ENCODE measurements at places on chromosomes 1 and 21. TPM values are rescaled to one million over a fixed set of nuclear protein-coding genes. Genes with fewer than 3 reads are reported as not detected.

OR2T3 gene
- not detected for total RNA-seq

FAM167B gene
- 4.4 TPM for total RNA-seq

CLEC20A gene
- total RNA-seq = under 0.01 TPM

TEDDM1 gene
- not detected for total RNA-seq

SPATA21 gene
- not detected for total RNA-seq

PATJ gene
- total RNA-seq = 8.8 TPM

SPRR3 gene
- total RNA-seq = not detected

COL8A2 gene
- 15.2 TPM for total RNA-seq

DNA sequence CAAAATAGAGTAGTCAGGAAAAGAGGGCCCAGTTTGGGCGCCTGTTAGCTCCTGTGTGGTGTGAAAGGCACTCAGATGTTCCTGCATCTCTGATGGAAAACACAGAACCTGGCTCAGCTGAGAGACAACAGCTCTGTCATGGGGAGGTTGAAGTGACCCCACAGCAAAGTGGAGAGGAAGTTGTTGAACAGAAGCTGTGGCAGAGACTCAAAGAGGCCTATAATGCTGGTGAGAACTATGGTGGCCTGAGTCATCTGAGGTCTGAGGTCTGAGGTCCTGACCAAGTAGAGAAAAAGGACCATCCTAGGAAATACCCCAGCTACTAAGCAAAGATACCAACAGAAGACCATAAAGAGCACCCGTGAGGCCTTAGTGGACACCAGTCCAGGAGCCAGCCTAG is 45.6 kb upstream of the JAK1 start:
- DNase-seq = no peak
- H3K4me3 ChIP-seq = no peak overlapping the region
- no peaks in the 10 kb centered on the region for H3K4me1 ChIP-seq
- H3K27me3 ChIP-seq = no peaks in the 10 kb centered on the region

DNA sequence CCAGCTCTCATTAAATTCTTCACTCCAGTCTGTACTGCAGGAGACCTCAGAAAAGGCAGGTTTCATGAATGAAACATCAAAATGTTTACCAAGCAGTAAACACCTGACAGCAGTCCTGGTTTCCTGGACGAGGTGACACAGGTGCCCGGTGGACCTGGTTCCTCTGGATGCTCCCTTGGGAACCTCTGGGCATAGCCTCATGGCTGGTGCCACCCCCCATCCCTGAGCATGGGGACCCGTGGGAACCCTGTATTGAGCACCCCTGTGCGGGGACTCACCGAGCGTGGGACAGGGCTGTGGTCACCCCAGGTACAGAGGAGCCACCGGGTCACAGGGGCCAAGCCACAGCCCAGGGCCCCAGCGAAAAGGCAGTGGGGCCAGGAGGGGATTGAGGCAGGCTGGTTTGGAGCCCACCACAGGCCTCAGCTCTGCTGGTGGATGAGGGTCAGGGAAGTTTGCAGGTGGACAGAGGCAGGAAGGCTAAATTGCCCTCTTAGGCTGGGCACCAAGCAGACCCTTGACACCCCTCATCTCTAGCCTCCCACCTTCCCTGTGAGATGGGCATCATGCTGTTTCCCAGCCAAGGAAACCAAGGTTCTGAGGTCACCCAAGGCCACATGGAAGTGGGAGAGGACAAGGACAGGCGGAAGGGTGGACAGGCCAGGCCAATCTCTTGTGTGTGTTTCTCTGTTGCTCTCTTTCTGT is 158.4 kb downstream of the PTPRU start:
- DNase-seq = no peak
- H3K4me3 ChIP-seq = no peak overlapping the region
- no peaks in the 10 kb centered on the region for H3K27me3 ChIP-seq
- peaks cover 5% of the 10 kb centered on the region for H3K4me1 ChIP-seq
- H3K36me3 ChIP-seq = no peaks in the 10 kb centered on the region

GRCh38 chr1:153749408-153750005 is 21.7 kb downstream of the INTS3 start:
- H3K27me3 ChIP-seq = no peaks in the 10 kb centered on the region
- peaks cover 21% of the 10 kb centered on the region for H3K4me1 ChIP-seq
- H3K4me3 ChIP-seq = no peak overlapping the region
- H3K36me3 ChIP-seq = peaks cover 59% of the 10 kb centered on the region

- peak overlapping the region; percentile 89 for H3K27ac ChIP-seq
- DNase-seq = peak; percentile 78
- H3K36me3 ChIP-seq = no peaks in the 10 kb centered on the region
- peaks cover 37% of the 10 kb centered on the region for H3K4me1 ChIP-seq
- peak overlapping the region; percentile 82 for H3K4me3 ChIP-seq
Observed at GRCh38 chr1:155226188-155226909, 17.9 kb downstream of the MTX1 start.

- no peak overlapping the region for H3K27ac ChIP-seq
- no peaks in the 10 kb centered on the region for H3K36me3 ChIP-seq
- peaks cover 82% of the 10 kb centered on the region for H3K27me3 ChIP-seq
- no peaks in the 10 kb centered on the region for H3K4me1 ChIP-seq
Observed at GRCh38 chr1:20187813-20188454, 1.6 kb upstream of the PLA2G2C start.

DNA sequence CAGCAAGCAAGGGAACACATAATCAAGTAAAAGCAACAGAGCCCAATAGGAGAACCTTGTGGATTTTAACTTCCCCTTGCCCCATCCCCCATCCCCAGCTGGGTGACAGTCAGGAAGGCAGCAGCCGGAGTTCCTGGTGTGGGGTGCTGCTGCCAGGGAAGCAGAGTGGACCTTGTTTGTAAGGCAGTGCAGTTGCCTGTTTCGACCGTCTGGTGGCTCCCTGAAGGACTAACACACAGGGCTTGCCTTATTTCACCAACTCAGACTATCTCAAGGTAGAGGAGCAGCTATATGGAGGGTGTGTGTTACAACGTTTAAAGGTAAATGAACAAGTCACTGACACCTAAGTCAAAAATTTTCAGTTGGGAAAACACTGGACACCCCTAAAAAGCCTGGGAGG is 6.6 kb downstream of the KRTAP10-8 start:
- no peaks in the 10 kb centered on the region for H3K4me1 ChIP-seq
- no peaks in the 10 kb centered on the region for H3K27me3 ChIP-seq
- no peak overlapping the region for H3K4me3 ChIP-seq
- no peak for DNase-seq

GRCh38 chr21:44924606-44925377 is 4.1 kb upstream of the ITGB2 start:
- peak overlapping the region; percentile 61 for H3K27ac ChIP-seq
- H3K4me1 ChIP-seq = peaks cover 49% of the 10 kb centered on the region
- H3K36me3 ChIP-seq = no peaks in the 10 kb centered on the region
- DNase-seq = peak; percentile 86

DNA sequence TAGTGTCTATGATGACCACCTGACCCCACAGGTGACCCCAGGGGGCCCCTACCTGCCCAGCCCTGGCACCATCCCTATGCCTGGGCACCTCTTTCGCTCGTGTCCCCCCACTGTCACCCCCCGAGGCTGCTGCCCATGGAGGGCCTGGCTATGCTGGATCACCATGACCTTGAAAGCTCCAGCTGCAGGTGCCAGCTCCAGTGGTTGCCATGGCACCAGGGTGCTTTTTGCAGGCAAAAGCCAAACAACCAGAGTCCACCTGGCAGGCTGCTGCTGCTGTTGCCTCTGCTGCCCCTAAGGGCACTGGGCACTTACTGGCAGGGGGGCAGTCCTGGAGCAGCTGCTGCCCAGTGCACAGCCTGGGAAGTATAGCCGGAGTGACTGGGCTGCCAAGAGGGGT is 21.7 kb downstream of the ETNK2 start:
- H3K27me3 ChIP-seq = no peaks in the 10 kb centered on the region
- peaks cover 32% of the 10 kb centered on the region for H3K4me1 ChIP-seq
- peaks cover 3% of the 10 kb centered on the region for H3K36me3 ChIP-seq
- H3K27ac ChIP-seq = no peak overlapping the region
- no peak overlapping the region for H3K4me3 ChIP-seq

GRCh38 chr1:229812148-229812547 is 186.1 kb downstream of the URB2 start:
- H3K27ac ChIP-seq = no peak overlapping the region
- H3K36me3 ChIP-seq = no peaks in the 10 kb centered on the region
- DNase-seq = no peak
- no peak overlapping the region for H3K4me3 ChIP-seq

DNA sequence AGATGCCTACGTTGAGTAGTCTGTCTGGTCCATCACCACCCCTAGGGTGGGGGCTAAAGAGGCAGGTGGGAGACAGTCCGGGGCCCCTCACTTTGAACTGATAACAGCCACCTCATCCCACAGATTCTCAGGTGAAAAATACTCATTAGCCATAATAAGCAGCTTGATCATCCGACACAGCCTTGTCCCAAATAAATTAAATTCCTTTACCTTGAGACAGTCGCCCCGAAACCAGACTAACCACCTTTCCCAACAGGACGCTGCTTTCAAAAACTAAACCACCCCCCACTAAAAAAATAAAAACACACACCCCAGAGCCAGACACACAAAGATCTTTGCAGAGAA is 103.3 kb downstream of the CASZ1 start:
- no peaks in the 10 kb centered on the region for H3K36me3 ChIP-seq
- peaks cover 7% of the 10 kb centered on the region for H3K4me1 ChIP-seq
- H3K4me3 ChIP-seq = no peak overlapping the region
- peak; percentile 72 for DNase-seq
- H3K27me3 ChIP-seq = peaks cover 14% of the 10 kb centered on the region
- no peak overlapping the region for H3K27ac ChIP-seq

GRCh38 chr1:186418503-186418902 is 42.4 kb downstream of the PDC start:
- H3K27me3 ChIP-seq = no peaks in the 10 kb centered on the region
- no peak overlapping the region for H3K4me3 ChIP-seq
- H3K27ac ChIP-seq = no peak overlapping the region

GRCh38 chr1:53890522-53890941 is 935 bp upstream of the YIPF1 start:
- H3K4me1 ChIP-seq = peaks cover 13% of the 10 kb centered on the region
- H3K36me3 ChIP-seq = peaks cover 9% of the 10 kb centered on the region
- peak overlapping the region; percentile 92 for H3K4me3 ChIP-seq

GRCh38 chr21:44612669-44613229 is 870 bp downstream of the KRTAP10-8 start:
- peak; percentile 22 for DNase-seq
- no peaks in the 10 kb centered on the region for H3K27me3 ChIP-seq
- H3K27ac ChIP-seq = no peak overlapping the region
- H3K4me3 ChIP-seq = no peak overlapping the region
- no peaks in the 10 kb centered on the region for H3K36me3 ChIP-seq
- no peaks in the 10 kb centered on the region for H3K4me1 ChIP-seq

GRCh38 chr1:30707412-30708360 is 15.7 kb downstream of the MATN1 start:
- H3K36me3 ChIP-seq = no peaks in the 10 kb centered on the region
- peak; percentile 93 for DNase-seq
- H3K27ac ChIP-seq = no peak overlapping the region
- H3K4me3 ChIP-seq = no peak overlapping the region

DNA sequence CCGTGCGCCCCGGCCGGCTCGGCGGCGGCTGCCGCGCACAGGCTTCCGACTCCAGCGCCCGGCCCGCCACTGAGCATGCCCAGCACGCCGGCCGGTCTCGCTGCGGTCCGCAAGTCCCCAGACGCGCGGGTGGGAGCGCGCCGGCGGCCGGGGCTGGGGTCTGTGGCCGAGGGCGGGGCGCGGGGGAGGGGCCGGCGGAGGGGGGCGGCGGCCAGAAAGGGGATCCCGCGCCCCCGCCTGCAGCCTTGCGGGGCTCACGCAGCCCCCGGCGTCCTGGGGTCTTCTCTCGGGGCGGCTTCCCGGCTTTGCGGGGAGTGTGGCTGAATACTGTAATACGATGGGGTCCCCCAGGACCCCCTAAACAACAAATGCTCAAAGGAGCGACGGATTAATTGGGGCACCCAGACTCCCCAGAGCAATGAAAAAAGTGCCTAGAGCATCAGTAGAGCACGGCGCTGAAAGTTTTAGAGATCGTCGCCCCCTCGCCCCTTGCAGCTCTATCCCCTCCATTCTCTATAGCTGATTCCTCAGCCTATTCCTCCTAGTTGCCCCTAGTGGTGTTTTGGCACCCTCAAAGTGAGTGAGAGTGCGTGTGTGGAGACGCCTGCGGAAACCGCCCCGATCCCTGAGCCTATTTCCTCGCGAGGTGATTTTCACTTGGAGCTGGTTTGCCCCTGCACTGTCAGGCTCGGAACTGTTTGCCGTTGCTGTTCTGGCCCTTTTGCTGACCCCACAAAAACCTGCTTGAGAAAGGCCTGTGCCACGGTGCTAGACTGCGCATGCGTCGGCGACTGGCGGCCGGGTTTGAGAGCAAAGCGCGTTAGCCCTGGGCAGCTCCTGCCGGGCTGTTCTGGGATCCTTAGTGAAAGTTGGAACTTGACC is at the start of gene VAV3:
VAV3 (minus strand) TSS at position 71 of the 882 bp plus-strand sequence. CDS start 311 bp downstream, outside the sequence.
- peaks cover 30% of the 10 kb centered on the region for H3K27me3 ChIP-seq
- peak; percentile 94 for DNase-seq
- H3K4me1 ChIP-seq = peaks cover 5% of the 10 kb centered on the region
- H3K27ac ChIP-seq = no peak within 1 kb of the TSS
- H3K4me3 ChIP-seq = peak within 1 kb of the TSS; percentile 68
- no peaks in the 10 kb centered on the region for H3K36me3 ChIP-seq

GRCh38 chr1:28551381-28551780 is 1.5 kb upstream of the TRNAU1AP start:
- peaks cover 6% of the 10 kb centered on the region for H3K4me1 ChIP-seq
- H3K27ac ChIP-seq = no peak overlapping the region
- H3K4me3 ChIP-seq = no peak overlapping the region

Measured in osteoblast (primary cell).